ENCODE measurements at places on chromosomes 4 and X. TPM values are rescaled to one million over a fixed set of nuclear protein-coding genes. Genes with fewer than 3 reads are reported as not detected.

SH3TC1 gene
- 30.5 TPM for total RNA-seq

GRCh38 chr4:174757736-174758135 lies 71.3 kb downstream of the GLRA3 start:
- no peak for DNase-seq

DOCK11 gene
- total RNA-seq: 11.1 TPM

RHOXF1 gene
- not detected for total RNA-seq

HSD17B11 gene
- 12.9 TPM for total RNA-seq

GRCh38 chrX:11886745-11887144 lies 128.7 kb downstream of the MSL3 start:
- peak; percentile 64 for DNase-seq

DNA sequence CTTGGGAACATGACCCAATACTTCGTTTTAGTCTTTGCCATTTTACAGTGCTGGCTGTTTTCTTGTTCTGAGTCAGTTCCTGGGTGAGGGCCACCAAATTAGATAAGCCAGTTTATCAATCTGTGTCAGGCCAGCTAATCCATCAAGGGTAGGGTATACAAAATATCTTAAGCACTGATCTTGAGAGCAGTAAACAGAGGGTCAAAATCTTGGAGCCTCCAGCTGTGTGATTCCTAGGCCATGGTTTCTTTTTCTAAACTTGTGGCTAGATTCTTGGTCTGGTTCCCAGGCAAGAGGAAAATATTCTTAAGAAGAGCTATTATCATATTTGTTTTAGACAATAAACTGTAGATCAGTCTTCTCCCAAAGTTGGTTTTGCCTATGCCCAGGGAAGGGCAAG lies 1396.6 kb upstream of the PABPC4L start:
- no peak for DNase-seq

DNA sequence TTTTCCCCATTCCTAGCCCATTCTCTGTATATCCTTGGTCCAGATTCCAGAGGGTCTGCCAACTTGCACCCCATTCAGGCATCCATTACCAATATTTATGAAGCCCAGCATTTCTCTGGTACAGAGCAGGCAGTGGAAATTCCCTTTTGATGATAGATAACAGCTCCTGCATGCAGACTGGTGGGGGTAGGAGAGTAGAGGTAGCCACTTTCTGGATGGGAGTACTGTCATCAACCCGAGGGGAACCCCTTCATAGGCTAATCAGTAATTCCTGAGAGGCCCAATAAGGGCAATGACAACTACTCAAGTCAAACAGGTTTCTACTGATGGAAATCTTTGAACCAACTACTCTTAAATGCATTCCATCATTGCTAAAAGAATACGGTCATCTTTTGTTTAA lies 63.7 kb downstream of the COL25A1 start:
- no peak for DNase-seq

- DNase-seq: peak; percentile 10
Observed at GRCh38 chr4:23135792-23136645, 443.3 kb downstream of the GBA3 start.

DNA sequence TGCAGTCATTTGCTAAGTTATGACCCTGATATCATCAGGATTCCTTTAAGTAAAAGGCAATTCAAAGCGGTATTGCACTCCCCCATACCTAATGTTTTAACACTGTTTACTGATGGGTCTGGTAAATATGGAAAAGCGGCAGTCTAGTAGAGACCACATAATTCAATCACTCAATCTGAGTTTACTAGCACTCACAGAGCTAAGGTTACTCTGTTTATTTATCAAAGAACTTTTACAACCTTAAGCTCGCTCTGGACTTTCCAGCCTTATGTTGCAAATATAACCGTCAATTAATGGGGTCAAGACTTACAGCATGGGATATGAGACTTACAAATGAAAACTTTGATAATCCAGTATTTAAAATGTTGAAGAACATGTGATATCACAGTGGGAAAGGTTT lies 124.5 kb upstream of the ZCCHC13 start:
- DNase-seq: no peak

SCD5 gene
- 22.1 TPM for total RNA-seq

C4orf50 gene
- total RNA-seq: not detected

- no peak for DNase-seq
Observed at GRCh38 chr4:143668930-143669552, 31.4 kb downstream of the FREM3 start.

DNA sequence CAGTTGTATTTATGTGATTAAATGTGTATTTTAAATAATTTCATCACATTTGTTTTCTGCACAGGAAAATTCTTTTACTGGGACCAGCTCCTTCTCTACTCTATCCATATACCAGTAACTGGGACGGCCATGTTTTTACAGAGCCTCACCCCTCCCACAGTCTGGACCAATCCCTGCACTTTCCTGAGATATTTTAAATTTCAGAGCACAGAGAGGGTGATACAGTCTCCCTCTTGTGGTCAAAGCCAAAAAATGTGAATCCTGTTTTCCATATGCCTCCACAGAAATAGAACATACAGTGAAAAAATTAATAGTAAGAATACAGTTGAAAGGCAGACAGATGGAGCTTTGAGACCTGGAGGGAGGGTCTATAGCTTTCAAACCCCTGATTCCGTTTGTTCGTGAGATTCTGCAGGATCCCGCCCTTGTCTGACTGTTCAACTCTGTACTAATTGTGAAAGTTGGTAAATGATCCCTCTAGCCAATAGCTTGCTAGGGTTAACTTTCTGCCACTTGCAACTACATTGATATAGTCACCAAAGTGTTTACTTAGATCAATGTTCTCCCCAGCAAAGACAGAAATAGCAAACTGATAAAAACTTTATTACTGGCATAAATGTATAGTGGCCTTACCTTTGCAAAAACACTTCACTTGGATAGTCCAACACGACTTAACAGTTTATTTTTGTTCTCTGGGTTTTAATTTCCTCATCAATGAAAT lies 172.2 kb downstream of the PPARGC1A start:
- no peak for DNase-seq

GRCh38 chr4:144176476-144176875 lies 36.0 kb upstream of the GYPA start:
- peak; percentile 32 for DNase-seq

DNA sequence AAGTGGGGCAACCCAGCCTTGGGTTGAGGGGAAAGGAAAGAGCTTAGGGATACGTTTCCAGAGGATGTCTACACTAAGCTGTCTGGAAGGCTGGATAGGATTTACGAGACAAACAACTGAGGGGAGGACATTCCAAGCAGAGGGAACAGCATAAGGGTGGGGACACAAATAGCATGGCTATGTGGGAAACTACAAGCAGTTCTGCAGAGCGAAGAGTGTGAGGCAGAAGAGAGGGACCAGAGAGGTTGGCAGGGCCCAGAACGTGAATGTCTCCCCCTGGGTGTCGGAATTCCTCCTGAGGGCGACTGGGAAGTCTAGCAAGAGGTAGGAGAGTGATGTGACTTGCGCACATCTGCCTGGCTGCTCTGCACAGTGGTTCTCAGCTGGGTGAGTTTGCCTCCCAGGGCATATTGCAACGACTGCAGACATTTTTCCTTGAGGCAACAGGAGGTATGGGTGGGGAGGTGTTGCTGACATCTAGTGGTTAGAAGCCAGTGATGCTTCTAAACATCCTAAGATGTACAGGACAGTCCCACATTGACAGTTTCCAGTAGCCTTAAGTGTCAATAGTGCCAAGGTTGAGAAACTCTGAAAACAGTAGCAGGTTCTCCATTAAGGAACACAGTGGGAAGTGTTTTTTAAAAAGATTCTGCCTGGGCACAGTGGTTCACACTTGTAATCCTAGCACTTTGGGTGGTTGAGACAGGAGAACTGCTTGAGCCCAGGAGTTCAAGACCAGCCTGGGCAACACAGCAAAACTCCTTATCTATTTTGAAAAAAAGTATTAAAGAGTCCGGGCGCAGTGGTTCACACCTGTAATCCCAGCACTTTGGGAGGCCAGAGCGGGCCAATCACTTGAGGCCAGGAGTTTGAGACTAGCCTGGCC lies 9.2 kb downstream of the NDUFA1 start:
- DNase-seq: no peak

BMP3 gene
- total RNA-seq: 0.33 TPM

ADGRL3 gene
- total RNA-seq: 2.5 TPM

Data from kidney epithelial cell (primary cell).